ENCODE measurements at places on chromosomes 12 and 14.
A peak's percentile ranks its signal among the peaks of the same experiment; 100 is the strongest.

- no peak for DNase-seq
Measured at GRCh38 chr14:55546212-55546874, 33.7 kb upstream of the KTN1 start.

- DNase-seq = no peak
Measured at GRCh38 chr12:46977871-46978375, 101.5 kb upstream of the PCED1B start.

DNA sequence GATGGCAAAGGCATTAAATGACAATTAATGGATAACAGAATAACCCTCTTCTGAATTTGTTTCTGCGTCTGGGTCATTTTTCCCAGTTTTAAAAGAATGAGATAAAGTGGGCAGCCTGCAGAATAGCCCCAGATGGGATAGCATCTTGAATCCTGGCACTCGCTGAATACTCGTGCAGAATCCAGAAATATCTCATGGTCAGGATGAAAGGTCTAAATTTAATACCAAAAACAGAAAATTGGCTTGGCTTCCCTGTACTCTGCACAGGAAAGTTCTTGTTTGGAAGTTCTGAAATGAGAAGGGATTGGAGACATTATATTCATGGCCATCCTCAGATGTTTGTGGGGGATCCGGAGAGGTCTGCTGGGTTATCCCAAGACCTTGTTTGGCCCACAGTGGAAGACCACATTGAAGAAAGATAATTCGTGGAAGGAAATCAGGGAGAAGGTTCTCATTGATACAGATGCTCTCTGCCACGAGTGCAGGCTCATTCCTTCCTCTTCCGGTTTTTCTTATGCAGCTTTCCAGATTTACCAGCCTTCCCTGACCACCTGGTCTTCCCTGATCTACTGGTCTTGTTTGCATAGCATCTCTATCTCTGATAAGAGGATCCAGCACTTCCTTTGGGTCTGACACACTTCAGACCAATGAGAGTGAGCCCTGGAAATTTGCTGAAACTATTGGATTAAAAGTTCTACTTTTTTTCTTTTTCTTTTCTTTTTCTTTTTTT, 6.0 kb upstream of the IFT81 start:
- no peak for DNase-seq

- no peak for DNase-seq
Measured at GRCh38 chr12:63124778-63125177, 26.2 kb downstream of the AVPR1A start.

GRCh38 chr14:35637269-35637668, 103.3 kb downstream of the INSM2 start:
- no peak for DNase-seq

GRCh38 chr12:64566831-64567517, 43.3 kb upstream of the RASSF3 start:
- DNase-seq = no peak

DNA sequence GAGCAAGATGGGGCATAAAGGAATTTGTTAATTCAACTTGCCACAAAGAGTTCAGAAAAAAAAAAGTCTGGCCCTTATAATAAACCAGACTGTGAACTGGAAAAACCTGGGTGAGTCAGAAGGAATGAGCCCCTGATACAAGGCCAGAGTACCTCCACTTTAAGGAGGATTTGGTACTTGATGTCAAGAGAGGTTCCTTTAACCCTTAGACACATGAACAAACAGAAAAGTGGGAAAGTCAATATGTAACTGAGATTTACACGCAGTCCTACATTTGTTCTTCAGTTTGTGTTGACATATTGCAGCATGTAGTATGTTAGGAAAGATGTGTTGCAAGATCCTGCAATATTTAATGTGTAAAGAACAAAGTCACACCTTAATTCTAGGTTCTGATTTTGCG, 14.2 kb upstream of the SLC38A4 start:
- DNase-seq = no peak

GRCh38 chr14:50210074-50210473, 21.3 kb downstream of the SOS2 start:
- no peak for DNase-seq

GRCh38 chr12:120350576-120351350, 18.2 kb downstream of the MSI1 start:
- no peak for DNase-seq

DNA sequence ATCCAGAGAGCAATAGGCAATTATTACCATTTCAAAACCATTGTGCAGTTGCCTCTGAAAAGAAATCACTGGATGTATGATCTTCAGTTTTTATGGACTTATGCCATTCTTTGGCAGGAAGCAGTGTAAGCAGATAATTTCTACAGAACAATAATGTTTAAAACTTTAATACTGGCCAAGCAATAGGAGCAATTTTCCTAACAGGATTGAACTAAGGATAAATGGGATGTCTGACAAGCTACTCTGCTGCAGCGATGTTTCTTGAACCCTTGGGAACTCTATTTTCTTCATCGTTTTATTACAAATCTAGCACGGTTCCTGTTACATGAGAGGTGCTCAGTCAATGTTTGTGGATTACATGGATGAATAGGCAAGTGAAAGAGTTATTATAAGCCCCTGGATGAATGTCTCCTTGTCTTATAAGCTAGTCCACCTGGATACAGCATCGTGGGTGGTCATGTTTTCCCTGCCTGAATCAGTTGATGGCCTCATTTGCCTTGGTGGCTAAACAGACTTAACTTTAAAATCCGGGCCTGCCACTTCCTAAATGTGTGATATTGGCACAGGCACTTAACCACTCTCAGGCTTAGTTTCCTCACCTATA, 68.2 kb upstream of the MDM1 start:
- no peak for DNase-seq

DNA sequence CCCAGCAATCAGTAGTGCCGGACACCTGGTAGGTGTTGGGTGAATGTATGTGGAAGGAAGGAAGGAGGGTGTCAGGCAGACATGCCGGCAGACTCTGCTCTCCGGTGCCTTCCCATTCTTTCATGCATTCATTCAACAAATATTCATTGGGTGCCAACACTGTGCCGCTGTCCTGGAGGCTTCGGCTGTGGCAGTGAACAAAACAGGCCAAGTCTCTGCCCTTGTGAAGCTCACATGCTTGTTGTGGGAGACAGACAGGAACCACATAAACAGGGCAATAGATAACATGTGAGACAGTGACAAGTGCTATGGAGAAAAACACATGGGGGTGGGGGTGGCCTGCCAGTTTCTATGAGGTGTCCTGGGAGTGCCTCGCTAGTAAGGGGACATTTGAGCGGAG, 56.5 kb upstream of the ATF1 start:
- no peak for DNase-seq

- DNase-seq = no peak
Measured at GRCh38 chr14:20811986-20812975, 9.6 kb upstream of the RNASE1 start.

DNA sequence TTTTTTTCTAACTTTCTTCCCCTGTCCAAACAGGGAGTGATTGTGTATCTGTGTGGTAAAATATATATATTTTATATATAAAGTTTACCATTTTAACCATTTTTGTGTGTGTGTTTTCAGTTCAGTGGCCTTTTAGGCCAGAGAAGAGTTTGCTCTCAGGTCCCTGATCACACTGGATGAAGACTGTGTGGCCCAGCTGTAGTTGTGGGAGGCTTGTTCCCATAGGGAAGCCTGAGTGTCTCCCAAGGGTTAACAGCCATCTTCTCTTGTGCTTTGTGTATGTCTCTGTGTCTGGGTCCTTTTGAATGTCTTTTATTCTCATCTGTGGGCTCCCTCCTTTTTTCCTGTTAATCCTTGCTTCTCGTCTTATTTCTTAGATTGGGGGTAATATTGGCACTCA, 23.4 kb downstream of the CGRRF1 start:
- no peak for DNase-seq

DNA sequence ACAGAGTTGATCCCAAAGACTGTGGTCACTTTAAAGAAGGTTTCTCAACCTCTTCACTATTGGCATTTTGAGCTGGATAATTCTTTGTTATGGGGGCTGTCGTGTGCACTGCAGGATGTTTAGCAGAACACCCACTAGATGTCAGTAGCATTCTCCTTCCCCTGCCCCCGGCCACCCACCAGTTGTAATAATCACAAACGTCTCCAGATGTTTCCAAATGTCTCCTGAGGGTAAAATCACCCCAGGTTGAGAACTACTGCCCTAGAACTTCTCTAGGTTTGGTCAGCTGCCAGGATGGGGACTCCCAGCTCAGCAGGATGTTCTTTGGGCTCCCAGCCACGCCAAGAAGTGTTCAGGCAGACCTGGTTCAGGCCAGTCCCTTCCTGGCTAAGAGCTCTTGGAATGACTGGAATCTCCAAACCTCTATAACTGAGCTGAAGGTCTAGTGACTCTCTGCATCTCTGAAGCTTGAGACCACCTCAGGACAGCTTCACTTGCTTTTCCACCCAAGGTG, 12.5 kb upstream of the AJUBA start:
- DNase-seq = no peak

GRCh38 chr14:50820786-50821509, 10.0 kb downstream of the NIN start:
- no peak for DNase-seq

DNA sequence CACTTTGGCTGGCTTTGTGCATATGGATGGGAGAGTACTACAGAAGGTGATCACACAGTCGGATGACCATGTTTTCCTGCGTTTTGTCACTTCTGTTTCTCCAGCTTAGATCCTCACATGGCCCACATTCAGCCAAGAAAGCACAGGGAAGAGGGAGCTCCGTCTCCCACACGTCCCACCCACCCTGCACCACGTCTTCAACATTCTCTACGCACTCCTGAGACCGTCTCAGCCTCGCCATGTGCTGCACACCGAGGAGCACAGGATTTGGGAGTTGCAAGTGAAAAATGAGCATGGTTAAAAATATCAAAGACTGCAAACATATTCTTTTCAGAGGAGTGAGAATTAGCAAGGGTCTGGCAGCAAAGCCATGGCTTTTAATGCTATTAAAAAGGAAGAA, 122.2 kb downstream of the APAF1 start:
- no peak for DNase-seq

DNA sequence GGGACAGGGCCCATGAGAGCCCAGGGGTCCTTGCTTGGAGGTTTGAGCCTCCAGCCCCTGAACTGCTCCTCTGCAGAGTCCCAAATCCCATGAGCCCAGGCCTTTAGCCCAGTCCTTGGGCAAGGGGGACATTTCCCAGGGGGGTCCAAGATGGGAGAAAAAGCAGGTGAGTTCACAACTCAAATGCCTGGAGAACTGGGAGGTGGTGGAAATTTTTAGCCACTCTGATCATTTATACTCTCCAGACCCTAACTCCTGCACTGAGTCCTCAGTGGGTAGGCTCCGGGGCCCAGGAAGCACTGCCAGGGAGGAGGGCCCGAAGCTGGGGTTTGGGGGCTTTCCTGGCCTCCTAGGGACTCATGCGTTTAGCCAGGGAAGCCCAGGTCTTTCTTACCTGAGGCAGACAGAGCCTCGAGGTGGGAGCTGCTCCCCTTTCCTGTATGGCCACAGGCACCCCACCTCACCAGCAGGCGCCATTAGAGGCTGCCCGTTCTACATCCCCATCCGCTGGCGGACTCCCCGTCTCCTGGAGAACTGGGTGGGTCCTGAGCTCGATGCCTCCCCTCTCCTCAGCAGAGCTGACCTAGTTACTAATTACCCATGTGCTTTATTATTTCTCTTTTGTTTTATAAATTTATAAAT, 998 bp downstream of the HNF1A start:
- DNase-seq = no peak

- no peak for DNase-seq
Measured at GRCh38 chr12:132410296-132410625, 79.7 kb upstream of the FBRSL1 start.

GRCh38 chr12:56631790-56632700, 1.9 kb upstream of the BAZ2A start:
- DNase-seq = peak; percentile 39

DNA sequence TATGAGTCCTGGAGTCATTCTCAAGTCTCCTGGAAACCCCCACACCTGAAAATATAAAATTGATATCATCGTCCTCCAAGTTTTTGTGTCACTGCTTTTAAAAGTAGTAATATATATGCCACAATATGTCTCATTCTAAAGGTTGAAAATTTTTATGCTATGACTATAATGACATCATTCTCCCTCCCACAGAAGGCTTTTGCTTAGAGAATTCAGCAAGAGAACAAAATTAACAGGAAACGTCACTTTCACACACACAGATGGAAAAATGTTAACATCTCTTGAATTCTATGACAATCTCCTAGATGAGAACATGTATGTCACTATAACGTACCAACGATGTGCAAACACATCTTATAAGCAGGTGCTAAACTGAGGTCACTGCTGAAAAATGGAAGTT, 498.3 kb downstream of the FOXG1 start:
- no peak for DNase-seq

DNA sequence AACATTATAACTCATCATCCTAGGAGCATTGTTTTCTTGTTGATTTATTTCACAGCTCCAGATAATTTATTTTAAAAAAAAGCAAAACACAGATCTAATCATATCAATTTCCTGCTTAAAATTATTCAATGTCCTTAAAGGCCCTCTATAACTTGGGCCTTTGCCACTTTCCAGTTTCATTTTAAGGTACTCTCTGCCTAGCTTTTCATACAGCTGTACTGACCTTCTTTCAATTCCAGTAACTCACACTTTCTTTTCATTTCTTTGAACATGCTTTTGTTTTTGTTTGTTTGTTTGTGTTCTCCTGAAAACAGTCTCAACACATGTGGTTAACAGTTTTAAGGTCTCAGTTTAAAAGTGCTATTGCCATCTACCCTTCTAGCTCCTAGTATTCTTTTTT, 281.9 kb downstream of the ACSS3 start:
- DNase-seq = no peak

- DNase-seq = no peak
Measured at GRCh38 chr12:71840231-71840847, 780 bp downstream of the TBC1D15 start.

GRCh38 chr12:105613887-105614286, 283.4 kb downstream of the C12orf75 start:
- DNase-seq = no peak

DNA sequence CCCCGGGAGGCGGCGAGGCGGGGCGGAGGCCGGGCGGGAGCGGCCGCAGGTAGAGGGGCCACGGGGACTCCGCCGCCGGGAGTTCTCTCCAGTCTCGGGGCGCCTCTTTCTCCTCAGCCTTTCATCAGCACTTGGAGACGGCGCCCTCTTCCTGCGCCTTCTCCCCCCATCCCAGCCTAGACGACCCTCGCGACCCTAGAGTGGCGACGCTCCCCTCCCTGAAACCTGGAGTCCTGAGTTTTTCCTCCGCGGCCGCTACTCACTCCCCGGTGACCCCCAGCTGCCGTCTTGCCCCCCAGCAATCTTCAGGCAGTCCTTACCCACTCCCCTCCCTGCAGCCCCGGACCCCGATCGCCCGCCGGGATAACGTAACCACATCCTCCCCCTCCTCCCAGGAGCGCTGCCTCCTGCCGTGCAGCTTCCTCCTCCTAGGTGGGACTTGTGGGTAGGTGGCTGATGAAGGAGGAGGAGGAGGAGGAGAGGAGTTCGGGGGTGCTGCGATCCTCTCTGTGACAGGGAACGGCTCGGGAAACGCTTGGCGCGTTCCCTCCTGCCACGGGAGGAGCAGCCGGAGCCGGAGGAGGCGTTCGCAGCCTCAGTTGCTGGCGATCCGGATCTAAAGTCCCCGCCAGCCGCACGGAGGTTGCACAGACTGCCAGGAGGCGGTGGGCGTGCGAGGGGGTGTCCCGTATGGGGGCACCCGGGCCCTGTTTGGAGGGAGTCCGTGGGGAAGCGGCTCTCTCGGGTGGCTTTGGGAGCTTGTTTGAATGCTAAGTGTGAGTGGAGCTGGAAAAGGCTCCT, 891 bp downstream of the PLEKHA5 start:
- peak; percentile 8 for DNase-seq

Data from T-helper 22 cell (primary cell).